ENCODE measurements at places on chromosomes 6 and 20.

- no peak for DNase-seq
These were observed 258.9 kb downstream of the GJA1 start for GRCh38 chr6:121694389-121694788.

- DNase-seq = no peak
These were observed 115.1 kb downstream of the BTBD9 start for GRCh38 chr6:38524436-38525145.

DNA sequence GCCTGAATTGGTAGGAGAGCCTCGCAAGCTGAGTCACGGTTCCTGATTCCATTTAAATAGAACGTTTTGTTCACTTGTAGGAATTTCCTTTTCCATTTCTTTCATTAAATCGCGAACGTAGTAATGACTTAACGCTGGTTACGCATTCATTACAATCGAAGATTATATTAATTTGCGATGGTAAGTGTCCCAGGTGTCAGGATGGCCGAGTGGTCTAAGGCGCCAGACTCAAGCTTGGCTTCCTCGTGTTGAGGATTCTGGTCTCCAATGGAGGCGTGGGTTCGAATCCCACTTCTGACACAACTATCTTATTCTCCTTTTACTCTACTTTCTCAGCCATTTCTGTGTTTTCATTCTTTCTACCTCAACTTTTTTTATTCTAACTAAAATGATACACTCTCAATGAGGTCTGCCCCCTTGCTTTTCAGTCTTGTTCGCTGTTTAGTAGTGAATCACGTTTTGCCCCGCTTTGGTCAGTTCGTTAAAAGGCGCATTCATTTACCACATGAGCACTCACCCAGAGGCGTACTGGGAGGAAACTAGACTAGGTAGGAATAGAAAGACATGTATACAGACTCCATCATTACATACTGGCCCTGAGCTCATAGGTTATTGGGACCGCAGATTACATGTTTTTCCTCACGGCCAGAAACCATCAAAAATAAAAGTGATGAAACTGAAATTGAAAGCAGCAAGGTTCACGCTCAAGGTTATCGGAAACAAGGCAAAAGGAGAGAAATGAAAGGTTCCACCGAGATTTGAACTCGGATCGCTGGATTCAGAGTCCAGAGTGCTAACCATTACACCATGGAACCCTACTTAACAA, 17.3 kb upstream of the TRIM27 start:
- peak; percentile 61 for DNase-seq

GRCh38 chr6:7431313-7431673, 41.7 kb downstream of the RIOK1 start:
- no peak for DNase-seq

DNA sequence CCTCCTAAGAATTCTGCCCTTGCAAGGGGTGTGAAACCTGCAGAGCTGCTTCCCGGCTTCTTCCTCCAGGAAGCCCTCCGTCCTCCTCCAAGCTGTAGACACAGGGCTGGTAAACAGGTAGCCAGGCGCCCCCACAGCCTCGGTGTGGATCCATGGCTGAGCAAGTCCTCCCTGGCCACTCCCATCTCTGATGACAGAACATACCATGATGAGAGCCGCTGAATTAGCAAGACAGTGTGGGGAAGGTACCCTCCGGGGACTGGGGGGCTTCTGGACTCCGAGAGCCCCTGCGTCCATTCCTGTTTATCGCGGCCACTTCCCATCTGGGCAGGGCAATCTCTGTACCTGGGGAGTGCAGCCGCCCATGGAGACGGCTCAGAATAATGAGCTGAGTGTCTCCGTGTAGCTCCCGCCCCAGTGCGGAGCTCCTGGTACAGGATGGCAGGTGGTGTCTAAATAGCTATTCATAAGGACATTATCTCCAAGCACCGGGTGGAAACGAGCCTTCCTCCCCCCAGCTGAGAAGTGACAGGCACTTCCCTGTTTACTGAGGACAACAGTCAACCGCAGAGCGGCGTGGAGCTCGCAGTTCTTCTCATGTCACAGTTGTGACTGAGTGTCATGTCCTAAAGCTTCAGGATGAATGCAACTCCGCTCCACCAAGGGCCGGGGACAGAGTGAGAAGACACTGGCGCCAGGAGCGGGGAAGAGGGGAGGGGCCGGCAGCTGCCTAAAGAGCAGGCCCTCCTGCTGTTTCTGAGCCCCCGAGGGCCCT, 22.7 kb upstream of the NTSR1 start:
- no peak for DNase-seq

DNA sequence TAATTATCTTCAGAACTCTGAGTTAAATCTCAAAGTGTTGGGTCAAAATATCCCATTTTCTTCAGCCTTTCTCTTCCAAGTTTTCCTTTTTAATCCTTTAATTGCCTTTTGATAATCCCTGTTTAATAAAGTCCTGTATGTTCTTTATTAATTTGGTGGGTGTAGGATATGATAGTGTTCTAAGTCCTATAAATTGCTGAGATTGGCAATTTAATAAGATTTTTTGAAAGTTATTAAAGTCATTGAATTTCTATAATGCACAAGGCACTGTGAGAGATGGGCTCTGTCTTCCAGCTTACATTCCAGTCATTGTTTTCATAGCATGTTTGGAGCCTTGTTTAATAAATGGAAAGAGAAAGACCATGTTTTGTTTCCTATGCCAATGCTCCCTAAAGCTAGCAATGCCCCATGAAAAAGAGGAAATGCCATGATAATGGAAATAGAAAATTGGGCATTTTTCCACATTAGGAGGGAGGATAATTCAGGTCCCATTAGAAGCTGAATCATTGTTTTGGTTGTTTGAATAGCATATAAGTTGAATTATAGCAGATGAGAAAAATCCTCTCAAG, 404.8 kb downstream of the CD109 start:
- DNase-seq = no peak

- DNase-seq = no peak
These were observed 93.8 kb downstream of the RIN2 start for GRCh38 chr20:19851861-19852260.

Data from effector CD4-positive, alpha-beta T cell (primary cell).